ENCODE measurements at places on chromosomes 13 and 19.

DNA sequence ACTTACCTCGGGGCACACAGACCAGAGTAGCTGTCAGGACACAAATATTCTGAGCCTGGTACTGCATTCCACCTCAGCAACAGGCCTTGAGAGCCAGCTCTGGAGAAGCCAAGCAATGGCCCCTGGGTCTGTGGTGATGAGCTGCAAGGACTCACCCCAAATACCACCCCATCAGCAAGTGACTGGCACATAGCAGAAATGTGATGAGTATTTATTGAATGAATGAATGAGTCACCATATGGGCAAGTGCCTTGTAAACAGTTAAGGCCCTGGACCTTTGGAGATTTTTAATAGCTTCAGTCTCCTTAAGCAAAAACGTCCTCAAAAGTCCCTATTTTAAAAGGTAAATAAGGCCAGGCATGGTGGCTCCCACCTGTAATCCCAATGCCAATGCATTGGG is 18.2 kb downstream of the GSX1 start:
- no peak for DNase-seq

DNA sequence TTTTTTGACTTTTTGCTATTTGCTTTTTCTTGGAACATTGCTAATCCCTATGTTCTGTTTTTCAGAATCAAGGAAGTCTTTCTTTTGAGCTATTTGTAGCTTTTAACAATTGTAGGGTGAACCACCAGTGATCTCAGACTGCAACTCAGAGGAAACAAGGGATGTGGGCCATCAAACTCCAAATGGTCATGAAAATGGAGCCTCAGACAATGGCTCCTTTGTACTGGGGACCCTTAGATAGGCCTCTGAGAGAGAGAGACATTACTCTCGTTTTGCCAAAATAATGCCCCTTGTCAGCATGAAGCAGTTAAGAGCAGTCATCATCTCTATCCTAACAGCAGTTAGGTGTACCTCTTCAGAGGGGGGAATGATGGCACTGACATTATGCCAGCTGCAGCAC is 56.4 kb upstream of the GJB6 start:
- DNase-seq = no peak

DNA sequence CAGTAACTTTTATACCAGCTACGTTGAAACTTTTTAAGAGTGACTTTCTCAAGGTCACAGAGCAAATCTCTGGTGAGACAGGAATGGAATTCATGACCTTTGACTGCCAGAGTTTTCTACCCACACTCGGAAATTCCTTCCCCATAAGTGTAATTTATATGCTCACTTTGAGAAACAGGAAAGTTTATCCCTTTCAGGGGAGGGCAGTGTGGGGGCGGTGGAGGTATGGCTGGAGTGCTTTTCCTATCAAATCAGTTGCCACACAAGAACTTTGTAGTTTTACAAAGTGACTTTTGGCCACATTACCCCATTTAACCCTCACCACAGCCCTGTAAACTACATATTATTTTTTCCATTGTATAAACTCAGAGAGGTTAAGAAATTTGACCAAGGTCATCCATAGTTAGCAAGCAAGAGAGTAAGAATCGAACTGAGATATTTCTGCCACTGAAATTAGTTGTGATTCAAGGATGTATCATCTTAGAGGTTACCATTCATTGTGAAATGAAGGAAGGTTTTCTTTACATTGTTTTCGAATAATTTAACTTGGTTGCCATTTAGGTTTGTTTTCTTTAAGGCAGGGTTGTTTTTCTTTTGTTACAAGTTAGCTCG is 5.9 kb downstream of the KLF12 start:
- DNase-seq = no peak

- DNase-seq = no peak
These were observed 515.0 kb upstream of the KLHL1 start for GRCh38 chr13:70623239-70623638.

DNA sequence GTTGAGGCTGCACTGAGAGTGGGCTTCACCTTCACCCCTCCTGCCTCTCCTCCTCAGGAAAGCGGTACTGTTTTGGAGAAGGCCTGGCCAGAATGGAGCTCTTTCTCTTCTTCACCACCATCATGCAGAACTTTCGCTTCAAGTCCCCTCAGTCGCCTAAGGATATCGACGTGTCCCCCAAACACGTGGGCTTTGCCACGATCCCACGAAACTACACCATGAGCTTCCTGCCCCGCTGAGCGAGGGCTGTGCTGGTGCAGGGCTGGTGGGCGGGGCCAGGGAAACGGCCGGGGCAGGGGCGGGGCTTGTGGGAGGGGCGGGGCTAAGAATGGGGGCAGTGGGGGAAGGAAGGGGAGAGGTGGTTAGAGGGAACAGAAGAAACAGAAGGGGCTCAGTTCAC is 7.5 kb downstream of the CYP2A13 start:
- no peak for DNase-seq

GRCh38 chr19:15161028-15161984 is 39.5 kb downstream of the NOTCH3 start:
- DNase-seq = no peak

DNA sequence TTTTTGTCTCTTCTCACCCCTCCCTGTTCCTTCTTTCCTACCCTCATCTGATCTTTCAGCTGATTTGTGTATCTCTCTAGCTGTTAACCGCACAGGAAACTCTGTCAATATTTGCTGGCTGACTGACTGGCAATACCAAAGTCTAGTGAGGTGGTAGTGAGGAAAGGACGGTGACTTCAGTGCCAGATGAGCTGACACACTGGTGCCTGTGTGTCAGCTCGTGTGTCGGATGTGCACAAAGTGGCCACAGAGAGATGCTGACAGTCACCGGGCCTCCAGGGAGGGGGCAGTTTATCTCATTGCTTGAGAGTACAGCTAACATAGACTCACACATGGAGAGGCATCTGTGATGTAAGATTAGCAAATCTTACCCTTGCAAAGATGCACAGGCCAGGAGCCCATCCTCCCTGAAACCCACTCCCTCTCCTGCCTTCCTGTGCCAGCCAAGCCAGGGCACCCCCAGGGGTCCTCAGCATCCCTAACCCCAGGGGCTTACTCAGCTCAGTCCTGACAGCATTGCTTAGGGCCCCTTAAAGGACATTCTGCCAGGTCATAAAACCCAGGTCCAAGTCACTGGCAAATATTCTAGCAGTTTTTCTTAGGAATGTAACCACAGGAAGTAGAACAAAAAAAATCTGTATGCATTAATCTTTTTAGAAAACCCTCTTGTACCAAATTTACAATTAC is 80.2 kb downstream of the SHISA2 start:
- no peak for DNase-seq

DNA sequence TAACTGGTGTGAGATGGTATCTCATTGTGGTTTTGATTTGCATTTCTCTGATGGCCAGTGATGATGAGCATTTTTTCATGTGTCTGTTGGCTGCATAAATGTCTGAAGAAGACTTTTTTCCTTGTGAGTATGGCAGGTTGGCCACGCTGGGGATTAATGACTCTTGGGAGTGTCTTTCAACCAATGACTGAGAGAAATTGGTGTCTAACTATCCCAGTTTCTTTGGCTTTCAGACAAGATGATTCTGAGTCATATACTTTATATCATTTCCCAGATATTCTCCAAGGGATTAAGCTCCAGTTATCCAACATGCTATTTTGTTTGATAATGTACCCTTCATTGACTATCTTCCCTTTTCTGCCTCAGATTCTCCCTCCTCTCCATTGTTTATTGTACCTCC is 35.5 kb upstream of the CSNK1A1L start:
- no peak for DNase-seq

GRCh38 chr19:58396691-58397532 is 1.5 kb downstream of the RNF225 start:
- no peak for DNase-seq

- peak; percentile 92 for DNase-seq
These were observed 2.9 kb downstream of the IER2 start for GRCh38 chr19:13152974-13153568.

DNA sequence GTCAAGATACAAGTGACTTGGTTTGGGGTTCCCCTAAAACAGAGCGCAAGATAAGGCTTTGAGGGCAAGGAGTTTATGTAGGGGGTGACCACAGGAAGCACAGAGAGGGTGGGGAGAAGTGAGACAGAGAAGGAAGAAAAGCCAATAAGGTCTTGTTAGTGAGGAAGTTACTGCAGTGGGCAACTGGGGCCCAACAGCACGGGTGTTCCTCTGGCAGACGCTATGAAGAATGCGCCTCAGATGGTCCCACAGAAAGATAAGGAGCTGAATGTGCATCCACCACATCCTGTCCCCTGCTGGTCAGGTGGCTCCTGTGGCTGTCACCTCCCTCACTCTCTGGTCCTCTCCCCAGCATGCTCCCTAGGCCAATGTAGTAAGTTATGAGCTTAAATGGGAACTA is 333.5 kb downstream of the TSHZ3 start:
- DNase-seq = no peak

- DNase-seq = no peak
These were observed 12.1 kb upstream of the GPR4 start for GRCh38 chr19:45613926-45614725.

GRCh38 chr13:27483421-27483820 is 33.1 kb upstream of the MTIF3 start:
- DNase-seq = no peak

DNA sequence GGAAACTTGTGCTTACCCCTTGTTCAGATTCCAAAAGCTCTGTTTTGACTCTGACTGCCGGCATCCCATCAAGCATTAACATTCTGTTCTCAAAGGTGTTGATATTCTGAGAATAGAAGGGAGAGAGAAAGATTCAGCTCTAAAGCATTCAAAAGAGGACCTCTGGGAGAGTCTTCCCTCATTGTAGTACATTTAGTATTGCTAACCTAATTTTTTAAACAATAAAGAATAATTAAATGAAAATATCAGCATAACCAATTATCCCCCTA is 190.3 kb downstream of the KLF12 start:
- DNase-seq = no peak

- DNase-seq = no peak
These were observed 1.1 kb downstream of the ZNF836 start for GRCh38 chr19:52170304-52170703.

DNA sequence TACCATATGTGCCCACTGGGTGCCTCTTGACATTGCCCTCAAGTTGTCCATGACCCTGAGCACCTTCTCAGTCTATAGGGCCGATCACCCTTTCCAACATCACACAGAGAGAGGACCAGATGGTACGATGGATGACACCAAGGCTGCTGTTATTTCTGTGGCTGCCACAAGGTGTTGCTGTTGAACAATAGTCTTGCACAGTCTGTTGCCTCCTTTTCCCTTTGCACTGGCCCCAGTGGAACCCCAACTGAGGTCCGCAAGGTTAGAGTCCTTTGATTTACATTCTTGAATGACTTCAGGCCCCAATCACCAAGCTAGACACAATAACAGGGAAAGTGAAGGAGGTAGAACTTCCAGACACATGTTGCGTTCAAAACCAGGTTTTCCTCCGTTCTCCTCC is 52.0 kb downstream of the TINCR start:
- no peak for DNase-seq

DNA sequence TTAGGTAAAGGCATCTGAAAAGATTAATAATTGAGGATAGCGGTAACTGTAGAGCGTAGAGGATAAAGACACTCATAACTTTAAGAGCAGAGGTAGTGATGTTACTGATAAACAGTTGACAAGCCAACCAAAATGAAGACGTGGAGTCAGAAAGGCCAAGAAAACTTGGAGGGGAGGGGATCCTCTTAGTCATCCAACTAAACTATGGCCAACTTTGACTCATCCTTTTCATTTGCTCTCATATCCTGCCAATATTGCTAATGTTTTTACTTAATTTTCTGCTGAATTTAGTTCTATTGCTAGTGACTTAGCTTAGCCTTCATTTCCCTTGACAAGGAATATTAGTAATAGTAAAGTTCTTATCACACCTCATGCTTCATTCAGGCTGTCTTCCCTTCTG is 13.4 kb downstream of the ITGBL1 start:
- no peak for DNase-seq

- no peak for DNase-seq
These were observed 32.0 kb downstream of the ZNRF4 start for GRCh38 chr19:5487222-5487621.

GRCh38 chr19:54470276-54470887 is 2.7 kb downstream of the CDC42EP5 start:
- DNase-seq = no peak

- DNase-seq = no peak
These were observed 169.8 kb downstream of the SUCLA2 start for GRCh38 chr13:47831265-47831664.

- no peak for DNase-seq
These were observed 9.5 kb downstream of the PIP5K1C start for GRCh38 chr19:3690551-3691371.

GRCh38 chr19:48168689-48169088 is 1.5 kb downstream of the LIG1 start:
- no peak for DNase-seq

DNA sequence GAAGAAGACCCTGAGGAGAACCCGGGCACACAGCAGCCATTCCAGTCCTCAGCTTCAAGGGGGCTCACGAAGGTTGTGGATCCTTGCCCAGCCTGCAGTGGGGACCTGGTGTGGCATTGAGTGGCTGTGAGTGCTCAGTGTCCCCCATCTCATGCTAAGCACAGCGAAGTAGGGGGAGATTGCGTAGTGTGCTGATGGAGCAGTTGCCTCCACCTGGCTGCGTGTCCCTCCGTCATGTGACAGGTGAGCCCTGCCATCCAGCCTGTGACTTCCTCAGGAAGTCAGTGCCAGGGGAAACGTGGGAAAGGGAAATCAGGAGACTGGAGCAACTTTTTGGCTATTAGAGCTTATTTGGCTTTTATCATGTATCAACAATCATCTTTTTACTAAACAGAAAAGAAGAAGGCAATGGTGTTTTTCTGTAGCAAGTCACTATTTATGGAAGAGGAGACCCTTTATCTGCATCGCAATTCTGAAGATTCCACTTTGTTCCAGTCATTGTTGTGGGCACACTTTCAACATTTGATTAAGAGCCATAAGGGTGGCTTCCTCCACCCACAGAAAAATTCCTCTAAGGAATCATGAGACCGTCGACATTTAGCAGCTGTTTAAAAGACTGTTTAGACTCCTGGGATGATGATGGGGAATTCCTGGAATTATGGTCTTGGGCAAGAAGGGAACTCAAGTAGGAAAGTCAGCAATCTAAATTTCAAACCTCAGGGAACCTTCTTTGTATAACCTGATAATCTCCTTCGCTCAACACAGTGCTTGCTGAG is 126.8 kb upstream of the SPATA13 start:
- no peak for DNase-seq

DNA sequence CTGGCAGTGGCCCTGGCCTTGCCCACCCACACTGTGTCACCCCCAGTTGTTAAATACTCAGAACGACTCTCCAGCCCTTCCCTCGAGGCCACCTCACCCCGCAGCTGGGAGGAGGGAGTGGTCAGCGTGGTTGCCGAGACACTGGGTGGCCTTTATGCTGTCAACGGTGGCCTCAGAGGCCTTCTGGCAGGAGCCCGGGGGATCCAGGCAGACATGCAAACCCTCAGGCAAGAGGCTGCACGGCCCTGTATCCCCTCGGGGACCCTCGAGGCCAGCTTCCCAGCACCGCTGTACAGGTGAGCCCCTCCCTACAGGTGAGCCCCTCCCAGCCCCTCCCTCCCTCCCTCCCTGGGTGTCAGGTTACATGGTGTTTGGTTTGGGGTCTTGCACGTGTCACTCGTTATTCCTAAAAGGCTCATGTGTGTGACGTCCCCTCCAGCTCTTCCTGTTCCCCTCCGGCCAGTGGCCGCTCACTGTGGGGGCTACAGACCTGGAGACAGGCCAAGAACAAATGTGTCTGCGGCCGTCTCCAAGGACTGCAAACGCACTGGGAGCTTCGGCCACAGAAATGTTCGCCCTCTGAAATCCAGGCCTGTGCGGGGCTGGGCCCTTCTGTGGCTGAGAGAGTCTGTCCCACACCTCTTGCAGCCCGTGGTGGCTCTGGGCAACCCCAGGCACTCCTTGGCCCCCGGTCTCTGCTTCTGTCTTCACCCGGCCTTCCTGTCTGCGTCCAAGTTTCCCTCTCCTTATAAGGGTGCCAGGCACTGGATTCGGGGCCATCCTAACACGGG is at the start of gene TEKTIP1:
TSS of gene TEKTIP1 (plus strand) at position 210 of the 791 bp plus-strand sequence. CDS start at position 214, 4 bp downstream.
- no peak for DNase-seq
